GOT3 (cell line): ENCODE measurements at places on chromosomes 5 and 9.

GRCh38 chr5:28281351-28281750 lies 1243.0 kb upstream of the CDH9 start:
- no peak for DNase-seq

DNA sequence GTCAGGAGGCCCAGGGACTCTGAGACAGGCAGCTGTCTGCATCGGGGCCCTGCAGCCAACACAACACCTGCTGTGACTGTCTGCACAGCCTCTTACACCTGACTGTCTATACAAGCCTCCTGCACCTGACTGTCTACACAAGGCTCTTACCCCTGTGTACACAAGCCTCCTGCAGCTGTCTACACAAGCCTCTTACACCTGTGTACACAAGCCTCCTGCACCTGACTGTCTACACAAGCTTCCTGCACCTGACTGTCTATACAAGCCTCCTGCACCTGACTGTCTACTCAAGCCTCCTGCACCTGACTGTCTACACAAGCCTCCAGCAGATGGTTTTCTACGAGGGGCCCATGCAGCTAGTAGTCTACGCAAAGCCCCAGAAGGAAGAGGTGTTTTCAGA lies 18.6 kb downstream of the IRX2 start:
- DNase-seq, result no peak

GRCh38 chr5:67528953-67529352 lies 332.4 kb upstream of the CD180 start:
- no peak for DNase-seq

GRCh38 chr5:74093561-74093960 lies 467.6 kb downstream of the ARHGEF28 start:
- no peak for DNase-seq

GRCh38 chr9:119959846-119960545 lies 590.8 kb upstream of the BRINP1 start:
- DNase-seq, result no peak

GRCh38 chr5:157611571-157612476 lies 36.2 kb upstream of the ADAM19 start:
- DNase-seq, result no peak
